Activated CD8-positive, alpha-beta T cell treated with anti-CD3 and anti-CD28 coated beads for 36 hours (primary cell): ENCODE measurements at places on chromosomes 3 and 15. TPM values are rescaled to one million over a fixed set of nuclear protein-coding genes. Genes with fewer than 3 reads are reported as not detected.

Gene NR1I2
- total RNA-seq, result 1.0 TPM

- no peak overlapping the region for H3K27ac ChIP-seq
- H3K36me3 ChIP-seq, result no peaks in the 10 kb centered on the region
- no peaks in the 10 kb centered on the region for H3K4me1 ChIP-seq
- no peaks in the 10 kb centered on the region for H3K27me3 ChIP-seq
- DNase-seq, result no peak
These were observed 110.3 kb downstream of the PPP2R3A start for GRCh38 chr3:136075811-136076210.

DNA sequence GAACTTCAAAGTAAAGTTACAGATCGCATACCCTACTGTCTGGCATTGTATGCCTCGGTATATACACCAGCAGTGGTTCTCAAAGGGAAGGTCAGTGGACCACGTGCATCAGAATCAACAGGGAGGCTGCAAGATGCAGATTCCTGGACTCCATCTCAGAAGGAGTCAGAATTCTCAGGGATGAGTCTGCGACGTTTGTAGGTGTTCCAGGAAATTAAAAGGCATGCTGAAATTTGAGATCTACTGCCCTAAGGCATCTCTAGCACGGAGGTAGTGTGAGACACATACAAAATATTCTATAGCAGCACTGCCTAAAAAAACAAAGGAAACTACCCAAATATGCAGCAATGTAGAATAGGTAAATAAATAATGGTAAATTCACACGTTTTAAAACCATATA, 136.8 kb upstream of the BNIP2 start:
- no peak overlapping the region for H3K27ac ChIP-seq

- H3K27me3 ChIP-seq, result no peaks in the 10 kb centered on the region
- no peak for DNase-seq
- peaks cover 5% of the 10 kb centered on the region for H3K4me1 ChIP-seq
- no peaks in the 10 kb centered on the region for H3K36me3 ChIP-seq
- H3K4me3 ChIP-seq, result no peak overlapping the region
These were observed 196.0 kb upstream of the BCL6 start for GRCh38 chr3:187941135-187941847.
